ENCODE measurements at places on chromosomes 12 and 14.

DNA sequence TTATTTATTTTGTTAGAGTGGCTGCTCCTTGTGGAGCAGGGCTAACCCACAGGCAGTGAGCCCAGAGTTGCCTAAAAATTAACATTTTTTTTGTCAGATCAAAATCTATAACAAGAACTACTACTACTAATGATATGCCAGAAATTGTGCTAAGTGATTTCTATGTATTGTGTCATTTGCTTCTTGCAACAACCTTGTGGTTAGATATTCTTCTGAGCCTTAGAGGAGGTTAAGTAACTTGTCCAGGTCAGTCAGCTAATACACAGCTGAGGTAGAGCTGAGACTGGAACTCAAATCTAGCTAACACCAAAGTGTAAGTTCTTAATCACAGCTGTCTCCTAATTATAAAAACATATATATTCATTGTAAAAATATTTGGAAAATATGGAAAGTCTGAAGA is 29.8 kb downstream of the CFL2 start:
- DNase-seq = no peak

GRCh38 chr12:48281811-48282210 is 68.9 kb downstream of the ZNF641 start:
- DNase-seq = no peak

GRCh38 chr12:97063292-97063935 is 156.4 kb downstream of the NEDD1 start:
- no peak for DNase-seq

DNA sequence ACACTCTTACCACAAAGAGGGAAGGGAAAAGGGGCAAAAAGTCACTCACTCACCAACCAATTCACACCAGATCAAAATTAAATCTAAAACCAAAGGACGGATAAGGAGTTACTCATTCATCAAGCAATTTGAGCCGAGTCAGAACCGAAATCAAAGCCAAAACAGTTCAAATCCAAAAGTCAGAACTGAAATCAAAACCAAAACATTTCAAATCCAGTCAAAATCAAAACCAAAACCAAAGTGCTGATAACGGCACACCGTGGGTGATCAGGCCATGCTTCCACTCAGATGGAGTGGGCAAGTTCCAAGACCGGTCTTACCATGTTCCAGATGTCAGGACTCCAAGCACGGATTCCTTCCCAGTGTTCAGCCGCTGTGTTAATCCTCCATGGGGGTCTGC is 139.5 kb downstream of the SLC38A6 start:
- no peak for DNase-seq

- DNase-seq = no peak
Measured at GRCh38 chr12:93215290-93215678, 162.4 kb upstream of the NUDT4 start.

DNA sequence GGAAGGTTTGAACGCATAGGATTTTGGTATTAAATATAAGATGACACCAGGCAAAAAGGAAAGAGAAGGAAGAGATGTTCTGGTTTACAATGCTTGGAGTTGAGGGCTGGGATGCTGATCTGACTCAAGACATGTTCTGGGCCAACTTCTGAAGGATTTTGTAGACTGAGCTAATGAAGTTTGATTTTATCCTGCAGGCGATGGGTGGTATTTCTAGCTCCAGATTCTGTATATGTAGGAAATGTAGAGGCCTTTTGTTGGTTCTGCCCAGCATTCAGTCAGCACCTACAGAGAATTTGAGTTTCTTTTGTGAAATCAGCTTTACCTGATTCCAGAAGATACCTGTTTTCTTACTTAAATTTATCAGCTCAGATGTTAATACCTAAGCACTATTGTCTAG is 48.2 kb downstream of the VEZT start:
- DNase-seq = no peak

GRCh38 chr12:13223941-13224340 is 27.4 kb downstream of the EMP1 start:
- DNase-seq = no peak

DNA sequence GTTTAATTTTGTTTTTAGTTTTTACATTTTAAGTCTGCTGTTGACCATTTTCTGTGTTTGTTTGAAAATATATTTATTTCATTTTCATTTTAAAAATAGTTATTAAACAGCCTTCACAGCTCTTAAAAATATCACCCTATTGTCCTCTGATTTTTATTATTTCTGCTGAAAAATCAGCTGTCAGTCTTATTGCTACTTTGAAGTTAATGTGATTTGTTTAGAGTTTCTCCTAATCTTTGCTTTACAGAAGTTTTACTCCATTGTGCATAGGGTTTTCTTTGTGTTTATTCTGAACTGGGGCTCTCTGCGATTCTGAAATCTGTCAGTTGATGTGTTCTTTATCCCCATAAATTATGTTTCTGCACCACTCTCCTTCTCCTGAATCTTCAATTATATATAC is 486.3 kb downstream of the SOX5 start:
- DNase-seq = no peak

- DNase-seq = no peak
Measured at GRCh38 chr12:8069582-8069981, 3.4 kb upstream of the C3AR1 start.

DNA sequence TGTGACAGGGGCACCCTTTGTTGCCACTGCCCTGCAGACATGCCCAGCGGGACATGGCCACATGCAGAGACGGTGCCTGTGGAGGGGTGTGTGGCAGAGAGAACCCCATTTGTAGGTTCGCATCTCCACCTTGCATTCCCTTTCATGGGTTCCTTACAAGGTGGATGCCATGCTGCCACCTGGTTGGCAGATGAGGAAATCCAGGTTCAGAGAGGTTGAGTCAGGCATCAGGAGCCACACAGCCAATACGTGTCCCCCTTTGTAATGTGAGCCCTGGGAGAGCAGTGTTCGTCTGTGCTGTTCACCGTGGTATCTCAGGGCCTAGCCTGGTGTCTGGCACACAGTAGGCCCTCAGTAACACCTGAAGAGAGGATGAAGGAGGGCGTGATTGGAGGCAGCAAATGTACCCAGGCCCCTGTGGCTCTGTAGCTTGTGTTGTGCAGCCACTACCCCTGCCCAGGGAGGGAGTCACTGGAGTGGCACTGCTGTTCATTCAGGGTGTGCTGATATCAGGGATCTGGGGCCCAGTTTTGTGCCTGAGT is 9.1 kb downstream of the SH2B3 start:
- no peak for DNase-seq

DNA sequence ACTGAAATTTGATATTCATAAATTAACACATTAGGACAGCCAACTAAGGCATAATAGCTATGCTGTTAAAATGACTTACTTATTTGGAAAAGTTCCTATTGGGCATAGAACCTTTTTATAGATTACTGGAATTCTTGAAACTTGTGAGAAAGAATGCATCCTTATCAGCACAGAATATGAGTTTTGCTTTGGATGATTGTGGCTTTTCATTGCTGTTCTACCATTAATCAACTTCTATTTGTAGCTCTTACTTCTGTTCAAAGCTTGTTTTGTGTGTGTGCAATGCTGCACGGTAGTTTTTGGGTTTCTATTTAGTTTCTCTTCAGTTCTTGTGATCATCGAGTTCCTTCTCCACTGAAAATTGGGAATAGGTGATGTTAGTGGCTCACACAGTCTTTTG is 152.4 kb upstream of the PELI2 start:
- DNase-seq = no peak

- no peak for DNase-seq
Measured at GRCh38 chr12:45785315-45785714, 55.8 kb downstream of the ARID2 start.

GRCh38 chr12:58764100-58764953 is 156.0 kb downstream of the LRIG3 start:
- DNase-seq = no peak

GRCh38 chr14:91238661-91239060 is 5.8 kb downstream of the GPR68 start:
- no peak for DNase-seq

- DNase-seq = no peak
Measured at GRCh38 chr12:123063535-123063934, 83.1 kb downstream of the ARL6IP4 start.

GRCh38 chr12:59389968-59390576 is 205.8 kb upstream of the SLC16A7 start:
- no peak for DNase-seq

GRCh38 chr12:916240-916639 is 33.3 kb downstream of the RAD52 start:
- DNase-seq = no peak

DNA sequence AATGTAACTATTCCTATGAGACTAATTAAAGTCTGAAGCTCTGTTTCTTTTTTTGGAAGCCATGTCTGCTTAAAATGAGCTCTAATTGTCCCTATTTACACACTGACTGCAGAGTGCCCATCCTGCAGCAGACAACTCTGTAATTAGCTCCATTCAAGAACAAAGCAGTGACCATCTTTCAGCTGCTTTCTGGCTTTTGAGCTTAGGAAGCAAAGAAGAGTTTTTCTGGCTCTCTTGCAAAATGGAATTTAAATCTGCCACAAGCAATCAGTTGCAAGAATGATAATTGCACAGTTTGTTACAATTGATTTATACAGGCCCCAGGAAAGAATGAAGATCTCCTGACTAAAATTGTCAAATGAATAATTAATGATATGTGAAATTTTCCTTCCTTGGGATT is 83.4 kb downstream of the GAS2L3 start:
- DNase-seq = no peak

DNA sequence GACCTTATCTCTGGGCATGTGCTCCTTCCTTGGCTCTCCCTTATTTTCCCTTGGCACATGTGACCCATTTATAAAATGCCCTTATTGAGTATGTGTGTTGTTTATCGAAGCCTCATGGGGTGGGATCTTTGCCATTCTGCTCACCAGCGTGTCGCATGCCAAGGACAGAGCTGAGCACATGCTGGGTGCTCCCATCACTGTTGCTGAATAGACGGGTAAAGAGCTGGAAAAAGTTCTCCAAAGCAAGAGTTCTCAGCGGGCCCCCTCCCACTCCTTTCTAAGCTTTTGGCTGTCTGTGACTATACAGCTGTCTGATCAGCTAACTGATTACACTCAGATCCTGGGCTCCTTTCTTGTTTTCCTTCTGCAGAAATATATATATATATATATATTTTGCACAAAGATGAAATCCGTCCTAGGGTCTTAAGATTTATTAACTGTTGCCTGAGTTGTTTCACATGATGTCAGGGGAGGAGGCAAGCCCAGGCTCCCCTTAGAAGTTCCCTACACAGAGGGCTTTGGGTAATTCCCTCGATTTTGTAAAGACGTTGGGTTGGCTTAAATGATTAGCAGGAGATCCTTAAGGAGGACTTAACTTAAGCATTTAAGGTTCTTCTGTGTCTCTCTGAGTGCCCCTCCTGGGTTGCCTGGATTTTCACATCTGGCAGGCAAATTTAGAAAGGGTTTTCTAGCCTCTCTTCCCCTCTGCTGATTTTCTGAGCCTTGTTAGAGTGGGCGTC is 71.6 kb downstream of the TMEM132C start:
- DNase-seq = no peak

DNA sequence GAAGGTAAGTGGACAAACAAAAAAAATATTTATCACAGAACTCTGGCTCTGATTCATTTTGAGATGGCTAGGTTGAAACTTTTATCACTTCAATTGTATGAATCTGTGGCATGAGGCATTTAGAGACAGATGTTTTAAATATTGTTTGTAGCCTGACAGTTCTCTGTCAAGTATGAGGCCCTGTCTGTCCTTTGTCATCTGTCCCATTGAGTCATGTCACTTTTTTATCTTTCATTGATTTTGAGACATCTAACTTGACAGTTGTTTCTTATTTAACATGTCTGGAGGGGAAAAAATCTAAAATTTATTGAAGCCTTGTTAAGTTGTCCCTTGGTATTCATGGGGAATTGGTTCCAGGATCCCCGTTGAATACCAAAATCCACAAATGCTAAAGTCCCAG is 829.5 kb downstream of the FSCB start:
- no peak for DNase-seq

DNA sequence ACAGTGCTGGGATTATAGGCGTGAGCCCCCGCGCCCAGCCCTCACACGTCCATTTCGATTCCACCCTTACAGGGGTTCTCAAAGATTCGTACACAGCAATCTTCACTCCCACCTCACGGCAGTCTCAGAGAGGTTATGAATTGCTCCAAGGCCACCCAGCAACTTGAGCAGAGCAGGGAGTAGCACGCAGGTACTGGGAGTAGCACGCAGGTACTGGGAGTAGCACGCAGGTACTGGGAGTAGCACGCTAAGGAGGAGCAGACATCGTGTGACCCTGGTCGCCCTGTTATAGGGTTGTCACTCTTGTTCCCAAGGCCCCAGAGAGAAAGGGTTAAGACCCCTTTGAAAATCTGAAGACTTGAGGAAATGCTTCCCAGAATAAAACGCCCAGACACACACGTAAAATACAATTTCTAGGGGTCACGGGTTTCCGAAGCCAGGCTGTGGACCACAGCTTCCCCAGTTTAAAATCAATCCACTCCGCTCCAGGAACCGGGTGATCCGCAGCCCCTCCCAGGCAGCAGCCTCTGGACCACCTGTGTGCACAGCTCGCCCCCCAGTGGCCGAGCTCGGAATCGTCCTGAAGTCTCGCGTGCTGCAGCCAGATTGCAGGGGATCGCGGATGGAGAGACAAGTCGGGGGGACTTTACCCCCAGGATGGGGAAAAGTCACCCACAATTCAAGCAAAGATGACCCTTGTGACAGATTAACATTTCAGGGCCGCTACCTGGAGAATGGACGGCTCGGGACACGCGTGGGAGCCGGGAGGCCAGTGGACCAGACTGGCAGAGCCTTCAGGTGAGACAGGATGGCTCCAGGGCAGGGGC is 92.0 kb downstream of the SCARB1 start:
- peak; percentile 84 for DNase-seq

- no peak for DNase-seq
Measured at GRCh38 chr12:52137746-52138145, 54.1 kb downstream of the KRT80 start.

- no peak for DNase-seq
Measured at GRCh38 chr14:51595881-51596455, 55.7 kb upstream of the FRMD6 start.

GRCh38 chr12:14303661-14304155 is 61.8 kb upstream of the ATF7IP start:
- no peak for DNase-seq

DNA sequence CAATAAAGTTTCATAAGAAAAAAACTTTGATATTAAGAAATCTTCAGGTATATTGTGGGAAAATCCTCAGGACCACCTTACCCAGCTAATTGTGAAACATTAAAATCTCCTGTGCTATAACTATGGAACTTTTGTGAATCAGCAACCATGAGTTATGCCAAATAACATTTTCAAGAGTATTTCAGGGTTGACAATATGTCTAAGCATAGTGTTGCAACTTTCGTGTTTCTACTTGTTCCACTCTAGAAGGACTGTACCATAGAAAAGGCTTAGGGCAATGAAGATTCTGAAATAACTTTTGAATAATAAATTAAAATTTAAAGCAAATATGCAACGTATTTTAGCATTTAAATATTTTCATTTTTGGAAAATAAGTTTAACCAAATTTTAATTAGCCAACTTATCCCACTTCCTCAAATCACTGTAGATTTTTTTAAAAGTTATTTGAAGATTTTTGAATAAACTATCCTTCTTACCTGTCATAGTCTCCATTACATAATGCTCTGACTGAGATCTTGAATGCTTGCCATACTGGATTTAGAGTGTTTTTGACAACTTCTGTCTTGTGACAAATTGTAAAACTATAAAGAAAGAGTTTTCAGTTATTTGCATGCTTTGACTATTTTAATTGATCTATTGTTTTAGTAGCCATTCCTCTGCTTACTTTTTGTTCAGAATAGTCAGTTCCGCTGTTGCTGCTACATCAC is 143.6 kb downstream of the CPNE8 start:
- no peak for DNase-seq

Measured in activated naive CD4-positive, alpha-beta T cell treated with Interleukin-2 at 50 U/mL for 16 hours (primary cell).